ENCODE measurements at places on chromosomes 16 and 17.
A peak's percentile ranks its signal among the peaks of the same experiment; 100 is the strongest.

GRCh38 chr17:80352991-80353665, 61.8 kb upstream of the ENDOV start:
- no peak for DNase-seq

DNA sequence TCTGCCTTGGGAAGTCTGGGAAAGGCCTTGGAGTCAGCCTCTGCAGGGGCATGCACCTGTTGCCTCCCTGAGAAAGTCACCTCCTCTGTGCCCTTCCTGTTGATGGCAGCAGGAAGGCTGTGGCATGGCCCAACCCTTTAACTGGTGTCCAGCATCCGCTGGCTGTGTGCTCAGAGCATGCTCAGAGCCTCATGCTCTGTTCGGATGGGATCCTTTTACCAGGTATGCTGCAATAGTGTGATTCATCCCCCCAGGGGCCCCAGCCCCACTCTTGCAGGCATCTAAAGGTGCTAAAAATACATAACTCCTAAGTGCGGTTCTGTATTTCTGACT, 24.9 kb downstream of the KLHL36 start:
- DNase-seq: no peak

DNA sequence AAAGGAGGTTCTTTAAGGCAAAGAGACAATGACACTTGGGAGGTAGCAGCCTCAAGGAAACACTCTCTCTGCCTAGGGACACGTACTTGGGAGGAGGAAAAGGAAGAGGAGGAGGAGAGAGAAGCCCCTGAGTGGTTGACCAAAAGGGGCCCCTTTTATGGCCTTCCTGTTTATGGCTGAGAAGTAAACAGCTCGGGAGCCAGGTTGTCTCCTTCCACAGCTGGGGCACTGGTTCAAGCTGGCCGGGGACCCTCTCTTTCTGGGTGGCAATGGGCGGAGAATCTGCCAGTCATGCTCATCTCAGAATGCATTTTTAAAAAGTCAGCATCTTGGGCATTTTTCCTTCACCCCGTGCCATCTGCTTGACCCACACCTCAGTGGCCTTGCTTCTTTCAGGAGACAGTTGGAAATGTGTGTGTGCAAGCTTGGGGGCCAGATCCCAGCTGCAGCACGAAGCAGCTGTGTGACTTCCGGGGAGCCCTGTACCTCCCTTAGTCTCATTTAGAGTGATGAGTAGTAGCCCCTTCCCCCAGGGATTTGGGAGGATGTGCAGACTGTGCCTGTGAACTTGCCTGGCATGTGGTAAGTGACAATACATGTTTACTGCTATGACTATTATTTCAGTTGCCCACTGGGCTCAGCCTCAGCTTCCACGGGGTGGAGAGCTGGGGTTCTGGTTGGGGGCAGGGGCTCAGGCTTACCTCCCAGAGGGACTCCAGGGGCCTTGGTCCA, 33.8 kb upstream of the SALL1 start:
- no peak for DNase-seq

DNA sequence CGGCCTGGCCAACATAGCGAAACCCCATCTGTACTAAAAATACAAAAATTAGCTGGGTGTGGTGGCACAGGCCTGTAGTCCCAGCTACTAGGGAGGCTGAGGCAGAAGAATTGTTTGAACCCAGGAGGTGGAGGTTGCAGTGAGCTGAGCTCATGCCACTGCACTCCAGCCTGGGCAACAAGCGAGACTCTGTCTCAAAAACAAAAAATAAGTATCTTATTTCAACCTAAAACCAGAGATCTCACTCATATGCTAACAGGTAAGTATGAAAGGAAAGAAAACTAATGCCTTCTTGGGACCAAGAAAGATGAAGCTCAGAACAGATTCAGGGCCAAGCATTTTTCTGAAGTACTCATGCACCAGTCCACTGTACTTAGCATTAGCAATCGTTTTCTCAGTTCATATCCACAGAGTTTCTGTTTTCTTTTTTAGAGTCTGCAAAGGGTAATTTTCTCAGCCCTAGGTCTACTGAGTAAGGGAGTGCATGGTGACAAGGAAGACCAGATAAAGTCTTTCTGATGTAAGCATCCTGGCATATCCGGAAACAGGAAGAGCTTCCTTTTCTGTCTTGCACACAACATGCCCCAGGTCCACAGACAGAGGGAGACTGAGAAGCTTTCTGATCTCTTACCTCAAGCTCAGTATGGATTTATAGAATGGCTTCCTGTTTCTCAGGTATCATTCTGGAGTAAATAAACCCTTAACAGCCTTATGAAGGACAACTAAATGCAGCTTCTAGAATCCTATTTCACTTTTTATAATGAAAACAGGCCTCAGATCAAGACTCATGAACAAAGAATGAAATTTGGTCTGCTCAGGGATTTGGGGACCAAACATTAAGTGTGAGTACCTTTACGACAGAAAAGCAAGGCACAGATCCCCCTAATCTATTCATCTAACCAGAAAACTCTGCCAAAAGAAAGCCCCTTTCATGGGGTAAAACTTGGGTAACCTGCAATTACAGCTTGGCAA, 38.7 kb upstream of the FOXJ1 start:
- no peak for DNase-seq

DNA sequence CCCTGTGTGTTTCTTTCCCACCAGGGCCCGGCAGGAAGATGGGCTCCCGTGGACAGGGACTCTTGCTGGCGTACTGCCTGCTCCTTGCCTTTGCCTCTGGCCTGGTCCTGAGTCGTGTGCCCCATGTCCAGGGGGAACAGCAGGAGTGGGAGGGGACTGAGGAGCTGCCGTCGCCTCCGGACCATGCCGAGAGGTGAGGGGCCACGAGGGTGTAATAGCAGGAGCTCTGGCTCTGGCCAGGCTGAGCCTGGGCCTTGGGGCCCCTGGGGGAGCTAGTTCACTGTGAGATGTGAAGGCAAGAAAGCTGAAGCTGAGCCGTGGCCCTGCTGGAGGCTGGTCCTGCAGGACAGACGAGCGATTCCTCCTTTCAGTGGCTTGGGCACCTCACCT, 20.0 kb downstream of the C1QTNF1 start:
- DNase-seq: no peak

DNA sequence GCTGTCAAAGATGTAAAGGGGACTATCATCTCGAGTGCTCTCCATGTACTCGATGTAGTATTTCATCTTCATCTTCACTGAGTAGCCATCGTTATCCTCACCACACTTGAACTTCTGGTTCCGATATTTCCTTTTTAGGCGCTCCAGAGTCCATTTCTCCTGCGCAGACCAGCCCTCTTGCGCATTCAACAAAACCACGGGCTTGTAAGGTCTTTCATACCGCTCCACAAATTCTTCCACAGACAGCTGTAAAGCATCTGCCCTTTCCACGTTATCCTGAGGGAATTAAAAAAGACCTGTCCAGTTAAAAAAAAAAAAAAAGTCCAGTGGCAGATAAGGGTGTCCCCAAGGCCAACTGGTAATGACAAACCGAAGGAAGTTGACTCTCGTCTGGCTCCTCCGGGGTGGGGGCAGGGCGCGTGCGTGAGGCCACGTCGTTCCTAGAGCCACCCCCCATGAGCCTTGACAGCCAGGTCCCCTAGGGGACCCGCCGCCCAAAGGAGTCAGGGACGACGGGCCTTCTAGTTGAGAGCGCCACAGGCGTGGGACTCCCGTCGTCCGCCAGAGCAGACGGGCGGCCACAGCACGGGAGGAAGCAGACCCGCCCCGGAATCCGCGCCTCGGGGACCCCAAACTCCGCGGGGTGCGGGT, 701 bp downstream of the JMJD6 start:
- peak; percentile 69 for DNase-seq

- no peak for DNase-seq
These were observed 18.9 kb downstream of the TMC5 start for GRCh38 chr16:19436540-19436939.

DNA sequence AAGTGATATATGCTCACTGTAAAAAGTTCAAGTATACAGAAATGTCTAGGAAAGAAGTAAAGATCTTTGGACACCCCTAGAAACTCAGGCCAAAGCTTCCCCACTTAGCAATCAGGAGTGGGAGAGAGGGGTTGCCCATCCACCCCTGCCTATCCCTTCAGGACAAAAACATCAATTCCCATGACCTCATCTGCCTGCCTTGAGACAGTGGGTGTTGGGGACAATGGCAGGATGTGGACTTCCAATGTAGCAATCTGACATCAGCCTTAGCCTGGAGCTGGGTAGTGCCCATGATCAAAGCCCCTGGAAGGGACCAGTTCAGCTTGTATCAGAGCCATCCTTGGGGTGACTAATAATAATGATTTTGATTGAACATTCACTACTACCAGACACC, 18.1 kb downstream of the ITPRIPL2 start:
- DNase-seq: no peak

GRCh38 chr16:48155926-48156789, at the start of gene ABCC12:
Gene ABCC12, minus strand, starts transcription at chr16:48155993. Its CDS starts 9,569 bp downstream, at chr16:48146424.
- DNase-seq: no peak

DNA sequence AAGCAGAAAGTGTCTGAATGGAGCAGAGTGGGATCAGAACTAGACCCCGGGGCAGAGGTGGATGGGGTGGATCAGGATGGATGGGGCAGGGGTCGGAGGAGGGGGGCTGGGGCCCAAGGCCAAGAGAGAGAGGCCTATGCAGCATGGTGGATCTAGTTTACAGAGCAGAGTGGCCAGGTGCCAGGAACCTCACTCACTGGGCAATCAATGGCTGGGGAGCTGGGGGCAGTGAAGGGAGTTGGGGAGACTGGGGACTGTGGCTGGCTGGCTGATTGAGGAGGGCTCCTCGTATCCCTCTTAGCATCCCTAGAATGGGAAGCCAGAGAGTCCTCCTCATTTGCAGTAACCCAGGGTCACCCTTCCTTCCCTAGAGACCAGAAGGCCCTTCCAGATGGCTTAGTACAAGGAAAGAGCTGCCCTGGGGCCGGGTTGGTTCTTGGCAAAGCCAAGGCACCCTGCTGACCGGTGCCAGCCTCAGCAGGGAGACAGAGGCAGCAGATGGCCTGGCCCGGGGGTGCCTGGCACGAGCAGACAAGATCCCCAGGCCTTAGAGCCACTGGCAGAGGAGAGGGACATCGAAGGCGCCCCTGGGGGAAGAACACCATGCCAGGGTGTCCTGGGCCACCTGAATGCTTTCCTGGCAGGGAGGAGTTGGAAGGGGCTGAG, 36.8 kb downstream of the SRCIN1 start:
- DNase-seq: no peak

DNA sequence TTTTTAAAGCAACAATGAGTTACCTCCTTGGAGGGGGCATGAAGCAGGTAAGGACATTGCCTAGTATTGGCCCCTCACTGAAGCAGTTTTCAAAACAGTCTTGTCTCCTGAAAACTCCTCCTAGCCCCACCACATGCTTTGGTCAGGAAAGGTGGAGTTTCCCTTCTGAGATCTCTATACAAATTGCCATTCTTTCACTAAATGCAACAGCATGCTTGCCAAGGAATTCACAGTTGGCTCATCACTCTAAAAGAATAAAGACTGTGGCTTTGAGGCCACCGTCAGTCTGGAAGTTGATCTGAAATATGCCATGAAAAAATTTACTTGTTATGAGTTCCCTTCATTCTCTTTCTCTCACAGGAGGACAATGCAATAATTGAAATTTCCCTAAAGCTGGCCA, 4.2 kb downstream of the TTC19 start:
- no peak for DNase-seq

DNA sequence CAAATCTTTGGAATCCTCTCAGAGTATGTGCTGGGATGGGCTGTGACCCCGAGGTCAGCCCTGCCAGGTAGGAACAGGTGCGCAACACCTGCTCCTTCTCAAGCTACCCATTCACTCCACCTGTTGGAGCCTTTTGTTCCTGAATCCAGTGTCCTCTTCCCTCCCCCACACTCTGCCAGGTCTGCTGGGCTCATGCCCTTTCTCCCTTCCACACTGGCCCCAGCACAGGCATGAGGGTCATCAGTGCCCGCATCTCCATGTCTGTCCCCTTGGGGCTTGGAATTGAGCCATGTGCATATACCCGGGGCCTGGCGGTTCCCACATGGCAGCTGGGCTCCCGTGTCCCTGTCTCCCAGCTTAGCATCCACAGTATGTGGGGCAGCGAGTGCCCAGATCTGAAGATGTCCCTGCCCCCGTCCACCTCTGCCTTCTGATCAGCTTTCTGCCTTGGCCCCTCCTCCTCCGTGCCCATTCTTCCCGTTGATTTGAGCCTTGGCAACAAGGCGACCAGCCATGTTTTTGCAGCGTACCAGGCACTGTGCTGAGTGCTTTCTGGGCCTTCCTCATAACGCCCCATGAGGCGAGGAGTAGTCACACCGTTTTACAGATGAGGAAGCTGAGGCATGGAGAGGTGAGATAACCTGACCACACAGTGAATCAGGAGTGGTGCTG, 102.2 kb downstream of the RAP1GAP2 start:
- DNase-seq: peak; percentile 59

DNA sequence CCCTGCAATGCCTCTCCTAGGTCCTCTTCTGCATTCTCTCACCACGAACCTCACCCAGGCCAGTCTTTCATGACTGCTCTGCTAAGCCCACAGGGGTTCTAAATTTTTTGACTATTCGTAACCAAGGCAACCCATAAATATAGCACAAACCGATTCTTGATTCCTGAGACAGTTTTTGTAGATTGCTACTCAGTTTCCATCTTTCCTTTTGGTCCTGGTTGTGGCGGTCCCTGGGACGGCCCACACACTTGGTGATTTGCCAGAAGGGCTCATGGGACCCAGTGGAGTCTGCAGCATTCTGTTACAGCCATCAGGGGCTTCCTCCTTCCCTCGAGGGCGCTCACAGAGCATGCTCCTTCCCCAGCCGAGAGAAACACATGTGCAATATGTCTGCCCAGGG, 23.4 kb upstream of the MGAT5B start:
- peak; percentile 63 for DNase-seq

- peak; percentile 15 for DNase-seq
These were observed 1.0 kb downstream of the WSB1 start for GRCh38 chr17:27294689-27295630.

- DNase-seq: no peak
These were observed 10.4 kb downstream of the USB1 start for GRCh38 chr16:58011652-58012051.

DNA sequence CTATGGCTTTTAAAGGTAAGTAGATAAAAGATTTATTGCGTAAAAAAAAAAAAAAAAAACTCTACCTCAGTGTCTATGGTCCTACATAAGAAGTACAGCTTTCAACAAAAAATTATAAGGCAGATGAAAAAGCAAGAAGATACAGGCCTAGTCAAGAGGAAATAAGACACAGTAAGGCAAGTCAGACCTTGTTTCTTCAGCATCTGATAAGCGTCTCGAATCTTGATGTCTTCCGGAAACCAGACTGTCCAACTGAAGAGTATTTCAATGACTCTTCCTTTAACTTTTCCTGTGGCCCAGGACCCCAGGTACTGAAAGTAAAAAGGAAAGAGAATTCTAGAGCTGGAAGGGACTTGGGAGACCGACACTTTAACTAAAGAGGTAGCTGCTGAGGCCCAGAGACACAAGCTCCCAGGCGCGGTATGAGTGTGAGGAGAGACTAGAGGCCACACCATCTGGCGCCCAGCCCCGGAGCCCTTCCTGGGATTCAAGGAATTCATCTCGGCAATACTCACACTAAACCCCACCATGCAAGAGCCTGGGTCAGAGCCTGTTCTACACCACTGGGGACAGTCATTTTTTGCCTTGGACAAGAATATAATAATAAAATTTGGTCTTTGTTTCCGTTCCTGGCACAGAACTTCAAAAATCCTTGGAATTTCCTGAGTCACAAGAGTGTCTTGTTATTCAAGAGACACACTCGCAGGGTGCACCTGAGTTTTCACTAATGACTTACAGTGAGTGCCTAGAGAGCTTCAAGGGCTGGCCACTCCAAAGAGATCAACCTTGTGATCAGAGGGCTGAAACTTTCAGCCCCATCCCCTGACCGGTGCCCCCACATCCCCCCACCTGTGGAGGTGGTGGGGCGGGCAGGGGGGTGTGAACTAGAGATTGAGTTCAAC, 18.6 kb downstream of the GGA2 start:
- no peak for DNase-seq
